ENCODE measurements at places on chromosomes 2 and 18.
A peak's percentile ranks its signal among the peaks of the same experiment; 100 is the strongest.

GRCh38 chr2:172893671-172894070 is 158.0 kb downstream of the RAPGEF4 start:
- no peak for DNase-seq

- no peak for DNase-seq
These were observed 283.0 kb downstream of the ALPK2 start for GRCh38 chr18:58345875-58346274.

- DNase-seq = no peak
These were observed 220.1 kb downstream of the L3MBTL4 start for GRCh38 chr18:6194640-6195039.

DNA sequence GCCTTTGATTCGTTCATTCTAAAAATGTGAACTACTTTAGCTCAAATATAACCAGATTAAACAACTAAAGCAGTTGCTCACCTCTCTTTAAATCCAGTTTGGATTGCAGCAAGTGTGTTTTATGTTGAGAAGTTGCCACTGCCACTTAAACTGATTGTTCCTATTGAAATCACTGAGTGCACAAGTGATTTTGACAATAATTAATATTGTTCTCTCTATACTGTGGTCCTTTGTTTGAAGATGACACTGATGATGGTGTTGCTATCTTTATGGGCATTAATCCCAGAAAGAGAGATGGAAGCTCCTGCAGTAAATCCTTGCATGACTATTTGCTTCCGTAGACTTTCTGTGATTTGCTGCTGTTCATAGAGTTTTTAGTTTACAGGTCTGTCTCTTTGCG is 251.4 kb upstream of the ZEB2 start:
- DNase-seq = no peak

DNA sequence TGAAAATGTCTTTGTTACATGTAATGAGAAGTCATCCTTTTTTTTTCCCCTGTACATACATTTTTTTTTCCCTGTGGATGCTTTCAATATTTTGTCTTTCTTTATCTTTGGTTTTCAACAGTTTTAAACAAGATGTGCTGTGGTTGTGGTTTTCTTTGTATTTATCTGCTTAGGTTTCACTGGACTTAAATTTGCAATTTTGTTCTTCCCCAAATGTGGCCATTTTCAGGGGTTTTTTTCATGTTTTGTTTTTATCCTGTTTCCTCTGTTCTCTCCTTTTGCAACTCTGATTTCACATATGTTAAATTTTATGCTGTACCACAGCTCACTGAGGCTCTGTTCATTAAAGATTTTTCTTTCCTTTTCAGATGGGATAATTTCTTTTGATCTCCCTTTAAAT is 41.7 kb downstream of the GALNT1 start:
- DNase-seq = no peak

GRCh38 chr18:36389027-36389426 is 91.5 kb downstream of the FHOD3 start:
- no peak for DNase-seq

DNA sequence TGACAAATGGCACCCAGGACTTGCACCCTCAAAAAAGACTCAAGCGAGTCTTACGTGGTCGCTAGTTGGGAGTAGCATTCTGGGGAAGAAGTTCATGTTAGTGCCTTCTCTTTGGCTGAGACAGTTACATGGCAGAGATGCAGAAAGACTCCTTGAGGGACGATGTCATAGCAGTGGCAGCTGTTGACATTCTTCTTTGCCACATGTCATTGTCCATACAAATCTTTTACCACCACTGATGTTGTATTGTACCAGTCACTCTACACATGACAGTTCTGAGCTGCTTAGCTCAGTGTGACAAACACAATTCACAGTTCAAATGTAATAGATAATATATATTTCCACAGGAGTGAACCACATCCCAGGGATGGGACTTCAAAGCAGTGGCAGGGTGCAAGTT is 197.1 kb downstream of the TCF4 start:
- DNase-seq = no peak

GRCh38 chr2:117126656-117127055 is 687.8 kb upstream of the DDX18 start:
- no peak for DNase-seq

DNA sequence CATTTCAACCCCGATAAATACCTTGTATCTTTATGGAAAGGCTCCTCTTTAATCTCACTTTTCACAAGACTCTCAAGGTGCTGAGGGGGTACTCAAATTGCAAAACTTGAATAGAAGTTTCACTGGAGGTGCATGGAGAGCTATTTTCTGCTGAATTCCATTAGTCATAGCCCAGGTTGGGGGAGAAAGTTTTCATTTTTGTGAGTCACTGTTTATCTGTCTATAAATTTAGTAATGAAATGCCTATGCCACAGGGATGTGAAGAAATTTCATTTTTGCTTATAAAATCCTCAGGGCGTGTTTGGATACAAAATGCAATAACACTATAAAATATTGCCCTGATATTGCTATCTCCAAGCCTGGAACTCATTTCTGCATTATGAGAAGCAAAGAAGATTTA is 346.3 kb downstream of the LRATD1 start:
- no peak for DNase-seq

DNA sequence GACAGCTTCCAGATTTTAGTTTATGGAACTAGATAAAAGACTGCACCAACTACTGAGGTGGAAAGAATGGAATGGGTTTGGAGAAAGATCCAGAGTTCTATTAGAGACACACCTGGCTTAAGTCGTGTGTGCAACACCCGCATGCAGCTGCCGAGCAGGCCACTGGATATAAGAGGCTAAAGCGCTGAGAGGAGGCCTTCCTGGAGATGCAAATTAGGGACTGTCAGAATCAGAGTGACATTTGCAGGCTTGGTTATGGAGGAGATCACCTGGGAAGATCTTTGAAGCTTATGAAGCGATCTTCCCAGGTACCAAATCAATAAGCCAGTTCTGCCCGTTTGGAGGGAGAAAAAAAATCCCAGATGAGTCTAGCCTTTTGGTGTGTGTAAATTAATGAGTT is 30.4 kb upstream of the KLHL29 start:
- DNase-seq = no peak

DNA sequence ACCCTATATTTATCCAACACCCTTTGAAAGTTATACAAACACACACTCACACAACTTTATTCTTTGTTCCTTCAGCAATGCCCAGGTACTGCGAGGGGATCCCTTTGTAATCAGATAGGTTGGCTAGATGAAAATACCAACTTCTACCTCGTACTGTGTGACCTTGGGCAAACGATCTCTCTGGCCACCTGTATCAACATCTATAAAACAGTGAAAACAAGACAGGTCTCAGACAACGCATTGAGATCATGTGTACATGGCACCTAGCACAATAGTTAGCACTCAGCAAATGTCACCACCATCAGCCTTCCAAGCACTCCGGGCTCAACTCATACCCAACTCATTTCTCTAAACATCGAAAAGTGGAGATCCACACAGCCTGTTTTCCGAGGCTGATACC is 118.4 kb upstream of the PPP1CB start:
- DNase-seq = no peak

GRCh38 chr2:60068755-60069154 is 484.7 kb downstream of the BCL11A start:
- DNase-seq = no peak

- no peak for DNase-seq
These were observed 20.2 kb downstream of the USP37 start for GRCh38 chr2:218547978-218548377.

GRCh38 chr2:238346544-238346943 is 26.2 kb downstream of the TRAF3IP1 start:
- DNase-seq = no peak

DNA sequence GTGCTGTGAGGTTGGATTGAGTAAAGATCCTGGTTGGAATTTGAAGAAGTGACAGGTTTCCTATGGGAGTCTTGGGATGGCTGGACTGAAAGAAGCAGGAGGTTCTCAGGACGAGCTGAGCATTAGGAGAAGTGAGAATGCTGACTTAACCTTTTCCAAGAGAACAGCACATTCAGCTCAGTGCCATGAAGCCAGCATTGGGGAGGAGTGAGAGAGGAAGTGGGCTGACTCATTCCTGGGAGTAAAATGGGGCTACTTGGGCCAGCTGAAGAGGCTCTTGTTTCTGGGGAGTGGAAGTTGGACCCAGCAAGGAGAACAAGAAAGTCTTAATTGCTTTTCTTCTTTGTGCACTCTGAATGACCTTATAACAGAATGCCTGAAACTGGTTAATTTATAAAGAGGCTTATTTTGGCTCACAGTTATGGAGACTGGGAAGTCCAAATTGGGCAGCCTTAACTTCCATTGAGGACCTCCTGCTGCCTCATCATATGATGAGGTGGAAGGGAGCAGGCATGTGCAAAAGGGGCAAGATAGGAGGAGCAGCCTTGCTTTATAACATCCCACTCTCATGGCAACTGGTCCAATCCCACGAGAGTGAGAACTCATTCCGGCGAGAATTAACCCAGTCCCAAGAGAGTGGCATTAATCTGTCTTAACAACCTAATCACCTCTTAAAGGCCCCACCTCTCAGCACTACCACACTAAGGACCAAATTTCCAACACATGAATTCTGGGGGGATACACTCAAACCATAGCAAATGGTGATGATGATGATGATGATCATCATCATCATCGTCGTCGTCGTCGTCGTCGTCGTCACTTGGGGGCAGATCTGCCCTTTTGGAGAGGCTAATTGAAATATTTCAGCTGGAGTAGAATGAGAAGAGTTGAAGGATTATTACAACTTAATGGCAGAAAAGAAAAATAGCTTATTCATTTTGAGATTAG is 26.1 kb downstream of the DGUOK start:
- DNase-seq = no peak

- no peak for DNase-seq
These were observed 152.1 kb downstream of the GLI2 start for GRCh38 chr2:120887741-120888231.

GRCh38 chr2:209592106-209592505 is 168.3 kb downstream of the MAP2 start:
- DNase-seq = no peak

DNA sequence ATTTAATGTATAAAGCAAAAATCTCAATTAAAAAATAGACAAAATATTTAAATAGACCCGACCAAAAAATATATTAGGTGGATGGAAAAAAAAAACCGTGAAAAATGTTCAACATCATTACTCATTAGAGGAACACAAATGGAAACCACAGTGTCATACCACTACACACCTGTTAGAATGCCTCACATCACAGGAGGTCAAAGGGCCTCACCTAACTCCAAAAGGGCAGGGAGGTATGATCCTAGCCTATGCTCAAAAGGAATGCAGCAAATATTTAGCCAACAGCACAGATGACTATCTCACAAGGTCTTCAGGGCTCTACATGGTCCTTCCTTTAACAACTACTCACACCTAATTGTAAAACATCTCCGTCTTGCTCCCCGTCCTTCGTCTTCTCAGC is 185.5 kb upstream of the SETBP1 start:
- DNase-seq = no peak

GRCh38 chr2:2566396-2567323 is 235.6 kb upstream of the MYT1L start:
- DNase-seq = no peak

DNA sequence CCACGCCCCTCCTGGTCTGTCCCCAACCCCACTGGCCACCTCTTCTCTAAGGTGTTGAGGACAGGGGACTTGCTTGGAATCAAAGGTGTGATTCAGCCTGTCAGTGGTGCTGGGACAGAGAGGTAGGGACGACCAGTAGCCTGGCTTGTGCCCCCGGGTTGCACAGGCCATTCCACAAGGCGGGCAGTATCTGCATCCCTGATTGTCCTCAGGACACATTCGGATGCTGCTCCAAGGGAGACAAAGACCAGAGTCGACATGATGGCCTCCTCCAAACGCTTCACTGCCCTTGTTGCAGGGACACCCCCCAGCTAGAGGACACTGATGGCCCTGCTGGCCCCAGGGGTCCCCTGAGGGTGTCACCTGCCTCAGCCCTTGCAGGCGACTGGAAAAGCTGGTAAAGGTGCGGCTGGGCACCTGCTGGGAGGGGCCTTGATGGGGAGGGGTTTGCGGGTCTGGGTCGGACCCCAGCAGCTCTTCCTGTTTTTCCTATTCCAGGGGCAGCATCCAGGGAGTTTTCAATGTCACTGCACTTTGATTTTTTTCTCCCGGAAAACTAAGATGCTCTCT is 98.0 kb downstream of the PTGR3 start:
- no peak for DNase-seq

- DNase-seq = no peak
These were observed 25.3 kb downstream of the PTPN18 start for GRCh38 chr2:130381145-130381544.

GRCh38 chr18:45157576-45157975 is 457.7 kb upstream of the SLC14A2 start:
- no peak for DNase-seq

GRCh38 chr2:164710837-164711765 is 89.8 kb upstream of the GRB14 start:
- DNase-seq = no peak

GRCh38 chr2:176068419-176068832 is 15.3 kb downstream of the EVX2 start:
- no peak for DNase-seq

- no peak for DNase-seq
These were observed 53.9 kb downstream of the WDSUB1 start for GRCh38 chr2:159232456-159233170.

GRCh38 chr2:126828051-126828450 is 70.6 kb upstream of the TEX51 start:
- DNase-seq = no peak

- DNase-seq = no peak
These were observed 51.6 kb upstream of the DSEL start for GRCh38 chr18:67568166-67568565.

GRCh38 chr18:57771626-57772025 is 31.5 kb downstream of the ATP8B1 start:
- DNase-seq = no peak

GRCh38 chr2:74984947-74985637 is 26.6 kb downstream of the POLE4 start:
- no peak for DNase-seq

- DNase-seq = no peak
These were observed 4.6 kb upstream of the SEH1L start for GRCh38 chr18:12943215-12943614.

- no peak for DNase-seq
These were observed 70.4 kb downstream of the CWC22 start for GRCh38 chr2:179936654-179937053.

- DNase-seq = no peak
These were observed 55.8 kb downstream of the SLC8A1 start for GRCh38 chr2:40396124-40396523.

GRCh38 chr2:239630618-239631286 is 229.9 kb upstream of the HDAC4 start:
- peak; percentile 3 for DNase-seq

DNA sequence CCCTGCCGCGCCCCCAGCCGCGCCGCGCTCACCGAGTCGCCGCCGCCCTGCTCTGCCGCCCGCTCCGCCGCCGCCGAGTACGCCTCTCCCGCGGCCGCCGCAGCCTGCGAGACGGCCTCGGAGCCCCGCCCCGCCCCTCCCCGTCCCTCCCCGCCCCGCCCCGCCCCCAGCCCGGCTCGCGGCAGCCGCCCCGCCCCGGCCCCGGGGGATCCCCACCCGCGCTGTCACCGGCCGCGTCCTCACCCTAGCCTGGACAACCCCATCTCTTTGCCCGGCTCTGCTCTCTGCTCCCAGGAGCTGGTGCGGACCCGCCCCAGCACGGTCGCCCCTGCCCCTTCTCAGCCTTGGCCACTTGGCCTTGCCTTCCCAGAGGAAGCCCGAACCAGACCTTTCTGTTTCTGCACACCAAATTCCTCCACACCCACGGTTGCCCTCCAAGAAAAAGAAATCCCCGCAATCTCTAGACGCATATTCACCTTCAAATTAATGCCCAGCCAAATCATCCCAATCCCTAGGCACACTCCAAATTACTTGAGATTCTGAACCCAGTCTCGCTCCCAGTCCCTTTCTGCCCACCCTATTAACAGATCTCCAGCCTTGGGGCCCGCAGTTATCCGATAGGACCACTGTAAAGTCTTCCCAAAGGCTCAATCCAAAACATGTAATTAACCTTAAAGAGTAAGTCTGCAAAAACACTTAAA is at the start of gene CYRIA:
TSS of gene CYRIA (minus strand) at position 87 of the 701 bp plus-strand sequence. CDS start 77,715 bp downstream, outside the sequence.
- DNase-seq = no peak

All from AG04450 (cell line).